NCI-H460 (cell line): ENCODE measurements at places on chromosomes 5 and 9. TPM values are rescaled to one million over a fixed set of nuclear protein-coding genes. Genes with fewer than 3 reads are reported as not detected.

DNA sequence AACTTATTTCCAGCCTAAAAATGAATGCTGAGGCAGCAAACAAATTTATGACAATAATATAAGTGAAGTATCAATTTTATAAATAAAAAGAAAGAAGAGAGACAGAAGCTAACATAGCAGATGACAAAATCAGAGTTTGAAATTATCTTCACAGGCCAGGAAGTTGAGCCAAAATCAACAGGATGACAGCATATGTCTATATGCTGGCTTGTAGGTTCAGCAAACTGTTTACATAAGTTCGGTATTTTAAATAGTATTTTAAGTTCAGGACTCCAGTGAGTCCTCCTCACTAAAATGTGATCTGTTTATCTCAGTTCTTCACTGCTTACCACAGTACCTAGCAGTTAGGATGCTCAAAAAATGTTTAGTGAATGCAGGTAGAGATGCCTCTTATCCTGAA is 359.6 kb upstream of the SMC2 start:
- no peak for DNase-seq

Gene OR1Q1
- not detected in 2 replicates for total RNA-seq

- DNase-seq: no peak
Observed at GRCh38 chr5:135222171-135222681, 176.8 kb downstream of the MACROH2A1 start.

DNA sequence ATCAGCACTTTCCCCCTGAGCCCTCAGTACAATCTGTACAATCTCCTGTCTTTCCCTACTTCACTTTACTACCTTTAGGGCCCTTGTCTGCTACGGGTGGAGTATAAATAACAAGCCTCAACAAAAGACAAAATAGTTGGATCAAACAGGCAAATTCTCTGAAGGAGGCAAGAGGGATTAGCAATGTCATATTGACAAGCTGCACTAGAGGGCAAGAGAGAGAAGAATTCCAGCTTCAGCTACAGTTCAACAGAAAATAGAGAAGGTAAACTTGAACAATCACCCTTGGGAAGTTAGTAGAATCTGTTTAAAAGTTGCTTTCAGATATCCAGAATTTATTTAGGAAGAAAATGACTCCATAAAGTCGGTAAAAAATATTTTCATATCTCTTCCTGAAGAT is 68.4 kb upstream of the IZUMO3 start:
- no peak for DNase-seq

Gene WWC1
- total RNA-seq: 19.0 and 21.0 TPM in 2 replicates

DNA sequence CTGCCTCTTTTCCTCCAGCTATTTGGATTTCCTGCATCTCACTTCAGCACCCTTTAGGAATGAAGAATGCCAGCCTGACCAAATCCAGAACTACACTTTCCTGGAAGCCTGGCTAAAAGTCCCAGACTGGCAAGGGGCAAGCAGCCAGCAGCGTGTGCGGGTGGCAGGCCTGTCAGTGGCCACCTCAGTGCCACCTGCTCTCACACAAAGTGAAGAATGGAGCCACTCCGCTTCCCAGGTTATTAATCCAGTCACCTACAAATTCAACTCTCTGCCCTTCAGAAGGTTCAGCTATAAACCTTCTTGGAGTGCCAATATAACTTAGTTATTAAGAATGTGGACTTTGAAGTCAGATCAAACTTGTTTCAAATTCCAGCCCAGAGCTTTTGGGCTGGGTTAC is 6.7 kb upstream of the ALDOB start:
- DNase-seq: no peak

DNA sequence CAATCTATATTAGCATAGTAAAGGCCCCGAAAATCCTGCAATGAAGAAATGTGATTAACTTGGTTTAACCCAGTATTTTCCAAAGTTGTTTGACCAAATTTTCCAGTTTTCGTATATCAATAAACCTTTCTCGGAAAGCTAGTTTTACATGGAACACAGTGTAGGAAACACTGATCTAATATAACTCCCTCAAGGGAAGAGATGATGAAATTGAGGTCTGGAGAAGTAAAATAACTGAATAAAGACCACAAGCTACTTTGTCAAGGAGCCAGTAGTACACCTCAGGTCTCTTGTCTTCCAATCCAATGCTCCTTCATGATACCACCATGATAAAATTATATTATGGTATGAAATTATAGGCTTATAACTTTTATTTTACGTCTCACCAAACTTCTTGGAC is 118.1 kb upstream of the TARS1 start:
- DNase-seq: no peak

GRCh38 chr9:116539549-116539948 is 147.6 kb upstream of the TRIM32 start:
- DNase-seq: peak; percentile 2

GRCh38 chr9:110821064-110821463 is 152.5 kb downstream of the MUSK start:
- no peak for DNase-seq

DNA sequence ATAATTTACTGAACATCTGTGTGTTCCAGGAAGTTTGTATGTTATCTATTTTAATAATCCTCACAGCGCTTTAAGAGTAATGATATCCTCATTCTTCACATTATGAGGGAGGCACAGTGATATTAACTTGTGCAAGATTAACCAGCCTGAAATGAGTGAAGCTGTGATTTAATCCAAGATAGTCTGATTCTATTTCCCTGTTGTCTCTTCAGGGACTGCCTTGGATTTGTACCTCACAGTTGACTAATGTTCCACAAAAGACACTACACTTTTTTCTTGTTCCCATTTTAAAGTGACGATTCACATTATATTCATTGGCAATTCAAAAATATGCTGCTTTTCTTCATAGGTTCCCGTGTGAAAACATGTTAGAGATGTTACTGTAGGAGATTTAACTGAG is 125.3 kb upstream of the GNA14 start:
- no peak for DNase-seq

GRCh38 chr5:96253140-96253539 is 179.9 kb downstream of the PCSK1 start:
- no peak for DNase-seq
